Adipocyte (in vitro differentiated cells): ENCODE measurements at places on chromosomes 5 and 9.

- DNase-seq, result peak; percentile 46
These were observed 341.0 kb downstream of the EBF1 start for GRCh38 chr5:158758675-158759074.

DNA sequence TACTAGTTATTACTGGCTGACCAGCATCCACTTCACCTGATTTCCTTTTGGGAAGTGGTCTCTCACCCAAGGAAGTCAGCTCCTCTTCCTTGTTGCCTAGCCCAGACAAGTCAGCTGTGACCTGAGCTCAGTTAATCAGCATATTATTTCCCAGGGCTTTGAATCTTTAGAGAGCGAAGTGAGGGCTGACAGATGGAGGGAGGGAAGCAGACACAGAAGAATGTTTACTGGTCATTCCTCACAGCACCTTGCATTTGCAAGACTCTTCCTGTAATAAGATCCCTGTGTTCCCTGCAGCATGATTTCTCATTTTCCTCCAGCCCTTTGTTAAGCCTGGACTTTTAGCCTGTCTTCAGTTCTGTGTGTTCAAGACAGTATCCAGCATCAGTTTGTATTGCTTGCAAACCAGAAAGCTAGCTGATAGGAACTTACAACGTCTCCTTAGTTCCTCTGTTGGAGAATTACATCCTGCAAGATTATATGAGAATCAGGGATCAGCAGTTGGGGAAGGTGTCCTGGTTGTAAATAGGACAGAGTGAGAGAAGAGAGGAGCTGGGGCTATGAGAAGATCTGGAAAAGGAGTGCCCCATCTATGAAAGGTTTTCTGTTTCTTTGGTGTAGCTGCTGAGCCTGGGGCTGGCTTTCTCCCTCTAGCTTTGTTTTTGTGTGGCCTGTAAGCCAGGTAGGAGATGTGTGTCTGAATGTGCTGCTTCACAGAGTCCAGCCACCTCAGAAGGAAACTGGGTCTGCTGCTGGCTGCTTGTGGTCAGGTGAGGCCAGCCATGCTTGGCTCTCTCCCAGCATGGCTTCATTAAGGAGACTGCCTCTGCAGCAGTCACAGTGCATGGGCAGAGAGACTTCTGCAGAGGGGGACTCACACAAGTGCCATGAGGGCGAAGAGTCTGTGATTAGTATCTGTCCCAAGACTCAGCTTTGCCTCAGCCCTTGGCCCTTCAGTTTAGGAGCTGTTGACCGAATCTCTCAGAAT, 50.3 kb downstream of the MAN2A1 start:
- no peak for DNase-seq

- DNase-seq, result no peak
These were observed 910 bp downstream of the TRIM14 start for GRCh38 chr9:98117984-98118639.

- no peak for DNase-seq
These were observed 185.8 kb downstream of the CD180 start for GRCh38 chr5:67010684-67011409.

- DNase-seq, result peak; percentile 73
These were observed 9.2 kb upstream of the TAF1L start for GRCh38 chr9:32644698-32645097.

GRCh38 chr9:99828417-99829176, 6.9 kb downstream of the NR4A3 start:
- DNase-seq, result no peak

GRCh38 chr5:180632768-180633167, 16.6 kb downstream of the FLT4 start:
- DNase-seq, result no peak

GRCh38 chr9:18017136-18017535, 438.3 kb downstream of the SH3GL2 start:
- DNase-seq, result no peak

DNA sequence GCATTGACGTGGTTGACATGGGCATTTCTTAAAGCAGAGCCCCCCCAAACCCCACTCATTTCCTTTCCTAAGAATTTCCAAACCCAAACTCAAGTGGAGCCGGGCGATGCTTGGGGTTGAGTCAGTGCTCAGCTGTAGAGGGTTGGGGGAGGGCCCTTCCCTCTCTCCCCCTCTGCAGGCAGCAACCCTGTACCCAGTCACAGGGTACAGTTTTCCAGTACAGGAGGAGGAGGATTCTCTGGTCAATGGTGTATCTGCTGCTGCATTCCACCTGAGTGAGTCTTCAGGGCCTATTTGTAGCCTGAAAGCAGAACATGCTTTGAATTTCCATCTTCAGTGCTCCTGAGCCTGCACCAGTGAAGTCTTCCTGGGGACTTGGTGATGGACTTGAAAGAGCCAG, 55.8 kb downstream of the ENTREP1 start:
- no peak for DNase-seq

- no peak for DNase-seq
These were observed 2228.7 kb upstream of the WWC1 start for GRCh38 chr5:166062719-166063118.

DNA sequence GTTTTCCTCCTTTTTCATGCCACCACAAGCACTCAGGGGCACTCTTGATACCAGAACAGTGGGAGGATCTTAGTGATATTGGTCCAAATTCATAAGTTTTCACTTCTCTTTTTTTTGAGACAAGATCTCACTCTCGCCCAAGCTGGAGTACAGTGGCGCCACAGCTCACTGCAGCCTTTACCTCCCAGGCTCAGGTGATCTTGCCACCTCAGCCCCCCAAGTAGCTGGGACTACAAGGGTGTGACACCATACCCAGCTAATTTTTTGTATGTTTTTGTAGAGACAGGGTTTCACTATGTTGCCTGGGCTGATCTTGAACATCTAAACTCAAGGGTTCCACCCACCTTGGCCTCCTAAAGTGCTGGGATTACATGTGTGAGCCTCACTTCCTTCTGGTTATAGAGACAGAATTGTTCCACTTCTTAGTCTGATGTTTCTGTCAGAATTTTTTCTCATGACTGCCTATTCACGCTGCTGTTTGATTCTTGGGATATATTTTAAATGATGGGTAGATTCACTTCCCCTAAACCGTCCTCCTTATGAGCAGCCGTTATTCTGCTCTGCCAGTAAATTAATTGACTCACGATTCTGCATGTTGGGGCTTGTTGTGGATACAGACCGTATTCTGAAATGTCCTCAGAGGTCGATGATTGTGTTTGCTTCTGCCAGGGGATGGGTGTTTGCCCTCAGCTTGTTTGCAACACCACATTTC, 30.8 kb downstream of the MTAP start:
- no peak for DNase-seq

DNA sequence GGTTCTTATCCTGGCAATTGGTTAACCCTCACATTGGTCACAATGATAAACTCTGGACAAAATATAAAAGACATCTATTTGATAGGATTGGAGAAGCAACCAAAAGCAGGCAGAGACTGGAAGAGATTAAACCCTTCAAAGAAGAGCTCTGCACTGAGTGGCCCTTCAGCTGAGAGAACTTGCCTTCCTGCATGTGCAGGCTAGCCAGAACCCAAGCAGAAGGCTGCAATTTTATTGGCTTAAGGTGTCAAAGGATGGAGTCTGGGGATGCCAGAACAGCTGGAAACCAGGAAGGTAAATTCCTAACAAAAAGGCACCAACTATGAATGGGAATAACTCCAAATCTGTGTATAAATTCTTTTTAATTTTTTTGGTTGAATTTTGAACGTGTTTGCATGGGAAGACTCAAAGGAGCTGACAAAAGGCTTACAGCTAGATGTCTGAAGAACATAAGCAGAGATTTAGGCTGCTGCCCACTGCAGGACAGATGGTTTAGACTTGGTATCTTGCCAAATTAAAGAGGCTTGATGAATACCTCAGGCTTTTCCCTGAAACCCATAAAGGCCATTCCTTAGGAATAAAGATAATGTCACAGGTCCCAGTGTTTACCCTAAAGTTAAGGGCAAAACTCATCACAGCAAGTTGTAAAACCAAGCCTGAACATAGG, 66.3 kb downstream of the NR2F1 start:
- DNase-seq, result no peak

GRCh38 chr9:125241863-125242739, 958 bp upstream of the HSPA5 start:
- DNase-seq, result no peak

DNA sequence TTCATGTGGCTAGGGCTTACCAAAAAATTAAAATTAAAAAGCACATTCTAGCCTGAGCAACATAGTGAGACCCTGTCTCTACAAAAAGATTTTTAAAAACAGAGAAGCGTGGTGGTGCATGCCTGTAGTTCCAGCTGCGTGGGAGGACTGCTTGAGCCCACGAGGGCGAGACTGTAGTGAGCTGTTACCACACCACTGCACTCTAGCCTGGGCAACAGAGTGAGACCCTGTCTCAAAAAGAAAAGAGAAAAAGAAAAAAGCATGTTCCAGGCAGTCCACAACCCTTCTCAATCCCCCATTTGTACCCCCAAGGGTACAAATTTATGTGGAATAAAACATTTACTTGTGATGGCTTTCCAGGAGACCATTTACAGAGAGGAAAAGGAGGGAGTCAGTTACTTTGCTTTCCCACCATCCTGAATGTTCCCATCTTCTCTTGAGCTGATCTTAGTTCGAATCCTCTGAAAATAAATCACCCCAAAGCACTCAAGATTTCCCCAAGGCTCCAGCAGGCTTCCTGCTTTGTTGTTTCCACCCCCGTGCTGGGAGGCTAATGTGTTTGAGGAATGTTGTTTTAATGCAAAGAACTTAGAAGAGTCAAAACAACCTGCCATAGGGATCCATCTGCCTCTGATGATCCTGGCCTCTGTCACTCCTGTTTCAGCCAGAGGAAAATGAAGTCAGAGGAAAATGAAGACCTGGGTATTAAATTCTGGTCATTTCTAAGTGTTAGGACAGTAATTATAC, 384.7 kb downstream of the BNC2 start:
- DNase-seq, result no peak

- DNase-seq, result peak; percentile 32
These were observed 8.1 kb downstream of the NDST1 start for GRCh38 chr5:150516011-150516410.

DNA sequence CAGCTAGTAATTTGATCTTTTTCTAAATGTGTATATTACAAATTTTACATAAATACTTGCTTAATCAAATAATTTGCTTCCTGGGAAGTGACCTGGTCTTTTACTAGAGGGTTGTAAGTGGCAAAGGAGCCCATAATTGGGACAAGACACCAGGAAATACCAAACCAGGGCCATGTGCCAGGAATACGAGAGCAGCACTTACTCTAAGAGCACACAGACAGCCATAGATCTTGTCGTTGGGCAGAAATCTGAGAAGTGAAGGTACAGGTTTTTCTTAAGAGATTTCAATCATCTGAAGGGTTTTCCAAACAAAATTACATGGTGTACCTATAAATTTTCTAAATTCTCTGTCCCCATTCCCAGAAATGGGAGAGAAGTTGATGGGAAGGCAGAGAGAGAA, 179.3 kb downstream of the HINT1 start:
- no peak for DNase-seq

- DNase-seq, result no peak
These were observed 45.6 kb downstream of the AOPEP start for GRCh38 chr9:94772144-94772543.

DNA sequence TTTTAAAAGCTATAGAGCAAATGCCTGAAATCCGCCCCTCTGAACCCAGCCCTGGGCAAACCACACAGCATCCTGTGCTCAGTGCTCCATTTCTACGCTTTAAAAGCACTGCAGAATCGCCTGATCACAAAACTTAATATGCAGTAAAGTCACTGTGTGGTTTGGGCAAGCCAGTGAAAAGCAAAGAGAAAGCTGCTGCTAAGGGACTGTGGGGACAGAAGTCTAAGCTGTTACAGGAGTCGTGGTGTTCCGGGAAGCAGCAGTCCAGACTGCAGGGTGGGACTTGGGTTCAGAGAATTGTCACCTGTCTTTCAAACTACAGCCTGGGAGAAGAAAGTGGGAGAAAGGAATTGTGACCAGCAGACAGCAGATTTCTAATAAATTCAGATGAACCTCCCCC, 8.2 kb downstream of the RAPGEF1 start:
- no peak for DNase-seq

DNA sequence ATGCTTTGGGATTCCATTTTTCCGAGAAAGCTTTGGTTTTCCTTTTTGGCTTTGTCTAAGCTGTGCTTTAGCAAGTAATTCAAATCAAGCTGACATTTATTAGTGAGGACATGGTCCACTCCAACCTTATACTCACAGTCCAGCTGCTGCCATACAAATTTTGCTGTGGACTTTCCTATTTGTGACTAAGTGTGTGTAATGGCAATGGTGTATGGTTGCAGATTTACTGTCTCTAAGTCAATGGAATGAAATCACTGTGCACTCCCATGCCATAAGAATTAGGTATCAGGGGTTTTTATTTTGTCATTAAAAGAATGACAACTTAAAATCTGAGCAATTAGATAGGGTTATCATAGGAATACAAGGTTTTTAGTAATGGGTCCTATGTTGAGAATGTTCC, 530.0 kb downstream of the CCDC171 start:
- no peak for DNase-seq

DNA sequence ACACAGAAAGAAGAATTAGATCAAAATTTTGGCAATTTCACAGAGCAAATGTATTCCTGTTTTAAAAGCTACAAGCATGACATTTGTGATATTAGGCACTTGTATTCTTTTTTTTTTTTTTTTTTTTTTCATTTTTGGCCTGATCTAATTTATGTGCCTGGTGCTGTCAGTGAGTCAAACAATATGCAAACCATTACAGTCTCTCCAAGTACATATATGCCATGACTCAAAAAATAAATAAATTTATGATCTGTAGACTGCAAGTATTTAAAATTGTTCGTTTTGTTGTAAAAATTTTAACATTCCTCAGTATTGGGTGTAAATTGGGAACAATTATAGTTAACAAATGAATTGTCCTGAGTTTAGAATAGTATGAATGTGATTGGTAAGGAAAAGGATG, 51.4 kb downstream of the CDH9 start:
- no peak for DNase-seq

DNA sequence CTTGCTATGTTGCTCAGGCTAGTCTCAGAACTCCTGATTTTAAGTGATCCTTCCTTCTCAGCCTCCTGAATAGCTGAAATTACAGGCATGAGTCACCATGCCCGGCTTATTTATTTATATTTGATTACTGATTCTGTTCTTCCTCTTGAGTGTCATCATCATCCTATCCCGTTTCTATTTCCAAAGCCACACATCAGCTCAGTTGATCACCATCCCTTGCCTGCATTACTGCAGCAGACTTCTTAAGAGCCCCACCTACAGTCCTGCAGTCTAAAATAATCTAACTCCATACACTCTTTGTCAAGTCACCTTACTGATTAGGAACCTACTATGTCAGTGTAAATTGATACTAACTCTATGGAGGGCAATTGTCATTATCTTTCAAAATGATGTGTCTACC, 138.9 kb upstream of the RAI14 start:
- peak; percentile 48 for DNase-seq

- peak; percentile 36 for DNase-seq
These were observed 662.9 kb upstream of the ZNF608 start for GRCh38 chr5:125409234-125409860.
